ENCODE measurements at places on chromosomes 5 and 9.

GRCh38 chr9:111483439-111483857 lies 735 bp downstream of the ECPAS start:
- DNase-seq, result no peak

- no peak for DNase-seq
Observed at GRCh38 chr5:172082180-172082579, 75.7 kb upstream of the FBXW11 start.

DNA sequence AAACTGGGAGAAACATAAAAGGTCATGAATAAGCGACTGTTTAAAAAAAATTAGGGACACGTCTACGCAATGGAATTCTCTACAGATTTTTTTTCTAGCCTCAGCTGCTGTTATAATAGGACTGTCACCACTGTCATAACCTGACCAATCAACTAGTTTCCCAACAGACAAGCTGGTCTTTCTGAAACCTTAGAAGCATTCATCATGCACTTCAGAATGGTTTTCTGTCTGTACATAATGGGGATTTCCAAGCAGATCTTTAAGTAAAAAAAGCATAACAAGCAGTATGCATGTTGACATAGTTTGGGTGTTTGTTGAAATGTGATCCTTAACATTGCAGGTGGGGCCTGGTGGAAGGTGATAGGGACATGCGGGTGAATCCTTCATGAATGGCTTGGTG lies 58.3 kb upstream of the SEMA6A start:
- no peak for DNase-seq

DNA sequence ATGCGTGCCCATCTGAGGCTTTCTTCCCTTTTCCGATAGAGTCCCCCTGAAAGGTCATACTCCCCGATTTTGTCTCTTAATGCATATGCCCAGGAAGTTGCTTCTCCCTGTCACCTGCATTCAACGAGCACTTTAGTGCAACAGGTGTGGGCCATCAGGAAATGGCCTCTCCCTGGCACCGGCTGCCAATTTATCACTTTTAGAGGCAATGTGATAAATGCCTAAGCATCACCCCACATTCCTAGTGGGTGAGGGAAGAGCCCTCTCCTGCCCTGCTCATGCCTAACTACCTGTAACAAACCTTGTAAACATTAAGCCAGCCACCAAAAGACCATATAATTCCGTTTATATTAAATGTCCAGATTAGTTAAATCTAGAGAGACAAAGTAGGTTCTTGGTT lies 1.1 kb upstream of the SNAPC3 start:
- DNase-seq, result no peak

GRCh38 chr5:73945505-73945904 lies 319.5 kb downstream of the ARHGEF28 start:
- DNase-seq, result no peak

- no peak for DNase-seq
Observed at GRCh38 chr9:394347-395052, 179.8 kb downstream of the DOCK8 start.

GRCh38 chr5:73370640-73371583 lies 77.7 kb downstream of the FOXD1 start:
- no peak for DNase-seq

- DNase-seq, result no peak
Observed at GRCh38 chr5:74040811-74041491, 415.0 kb downstream of the ARHGEF28 start.

DNA sequence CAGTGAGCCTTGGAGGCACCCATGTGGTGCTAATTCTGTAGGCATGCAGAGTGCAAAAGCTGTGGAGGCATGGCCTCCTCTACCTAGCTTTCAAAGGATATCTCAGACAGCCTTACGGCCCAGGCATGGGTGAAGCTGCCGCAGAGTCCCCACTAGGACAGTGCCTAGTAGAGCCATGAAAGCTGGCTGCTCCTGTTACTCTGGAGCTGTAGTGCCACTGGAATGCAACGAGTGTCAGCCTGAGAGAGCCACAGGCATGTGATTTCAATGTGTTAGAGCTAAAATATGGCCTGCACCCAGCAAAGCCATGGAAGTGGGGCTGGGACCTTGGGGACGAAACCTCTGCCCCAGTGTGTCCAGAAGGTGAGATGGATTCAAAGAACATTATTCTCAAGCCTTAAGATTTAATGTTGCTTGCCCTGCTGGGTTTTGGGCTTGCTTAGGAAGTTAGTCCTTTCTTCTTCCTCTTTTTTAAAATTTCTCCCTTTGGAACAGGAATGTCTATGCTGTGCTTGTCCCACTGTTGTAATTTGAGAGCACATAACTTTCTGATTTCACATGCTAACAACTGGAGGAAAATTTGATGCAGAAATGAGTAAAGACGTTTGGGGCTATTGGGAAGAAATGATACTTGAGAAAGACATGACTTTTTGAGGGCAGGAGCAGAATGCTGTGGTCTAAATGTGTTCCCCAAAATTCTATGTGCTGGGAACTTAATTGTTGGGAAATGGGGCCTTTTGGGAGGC lies 298.4 kb downstream of the PSAT1 start:
- no peak for DNase-seq

GRCh38 chr9:18382243-18382642 lies 91.7 kb upstream of the ADAMTSL1 start:
- no peak for DNase-seq

DNA sequence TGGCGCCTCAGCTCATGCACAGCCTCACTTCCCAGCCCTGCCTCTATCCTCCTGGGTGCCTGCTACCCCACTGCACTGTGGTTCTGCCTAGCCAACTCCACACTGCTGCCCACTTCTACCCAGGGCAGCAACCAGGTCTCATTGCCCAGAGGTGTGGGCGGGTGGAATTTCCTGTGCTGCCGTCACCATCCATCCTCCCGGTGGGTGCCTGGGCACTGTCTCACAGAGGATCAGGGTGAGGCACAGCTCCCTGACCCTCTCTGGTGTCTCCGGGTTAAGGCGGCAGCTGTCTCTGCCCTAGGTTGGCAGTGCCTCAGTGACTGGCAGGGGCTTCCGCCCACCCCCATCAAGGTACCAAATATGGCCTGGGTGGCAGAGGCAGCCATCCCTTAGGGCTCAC lies 4.3 kb upstream of the MTMR12 start:
- DNase-seq, result no peak

- DNase-seq, result no peak
Observed at GRCh38 chr5:150134198-150134588, 21.5 kb downstream of the PDGFRB start.

DNA sequence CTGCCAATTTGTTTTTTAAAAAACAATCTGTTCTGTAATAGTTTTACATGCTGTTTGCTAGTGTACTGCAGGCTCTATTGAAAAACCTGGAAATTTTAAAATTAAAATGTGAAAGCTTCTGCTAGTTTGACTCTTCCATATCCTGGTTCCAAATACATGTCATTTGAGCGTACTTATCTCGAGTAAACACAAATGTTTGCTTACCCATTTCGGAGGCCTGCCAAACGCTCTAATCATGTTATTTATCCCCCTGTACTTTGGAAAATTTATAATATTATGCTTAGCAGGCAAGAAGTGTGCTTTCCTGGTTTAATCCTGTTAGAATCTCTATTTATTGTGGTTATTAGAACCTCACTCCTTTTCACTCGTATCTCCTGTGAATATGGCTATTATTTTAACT lies 476.8 kb upstream of the CYLC2 start:
- no peak for DNase-seq

GRCh38 chr9:73133022-73133651 lies 18.5 kb upstream of the ANXA1 start:
- DNase-seq, result no peak

GRCh38 chr5:141496038-141496437 lies 7.2 kb downstream of the PCDHGC5 start:
- no peak for DNase-seq

GRCh38 chr5:4373051-4373820 lies 766.9 kb upstream of the ADAMTS16 start:
- no peak for DNase-seq

GRCh38 chr5:50691399-50692016 lies 25.1 kb downstream of the PARP8 start:
- DNase-seq, result no peak

DNA sequence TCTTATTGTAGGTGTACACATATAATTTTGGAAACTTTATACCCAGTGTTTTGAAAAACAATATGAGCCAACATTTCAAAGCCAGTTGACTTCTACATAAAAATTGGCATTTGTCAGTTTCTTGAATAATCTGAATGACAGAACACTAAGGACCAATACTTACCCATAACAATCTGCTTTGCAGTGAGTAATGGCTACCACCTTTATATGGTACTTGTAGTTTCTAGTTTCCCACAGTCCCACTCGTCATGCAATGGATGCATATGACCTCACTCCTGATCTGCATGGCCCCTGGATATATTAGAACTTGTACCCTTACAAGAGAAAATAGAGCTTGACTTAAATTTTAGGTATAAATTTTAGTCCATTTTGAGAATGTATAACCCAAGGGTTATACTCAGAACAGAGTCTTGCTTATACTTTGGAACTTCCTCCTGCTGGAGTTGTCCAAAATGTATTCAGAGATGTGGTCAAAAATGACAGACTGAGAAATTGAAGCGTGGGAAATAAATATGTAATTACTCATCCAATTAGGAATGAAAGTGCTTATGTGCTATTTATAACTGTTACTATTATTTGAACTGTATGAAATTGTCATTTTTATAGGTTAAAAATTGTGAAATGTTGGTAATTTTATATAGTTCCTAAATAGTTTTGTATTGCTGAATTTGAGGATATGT lies 19.5 kb downstream of the XRCC4 start:
- no peak for DNase-seq

DNA sequence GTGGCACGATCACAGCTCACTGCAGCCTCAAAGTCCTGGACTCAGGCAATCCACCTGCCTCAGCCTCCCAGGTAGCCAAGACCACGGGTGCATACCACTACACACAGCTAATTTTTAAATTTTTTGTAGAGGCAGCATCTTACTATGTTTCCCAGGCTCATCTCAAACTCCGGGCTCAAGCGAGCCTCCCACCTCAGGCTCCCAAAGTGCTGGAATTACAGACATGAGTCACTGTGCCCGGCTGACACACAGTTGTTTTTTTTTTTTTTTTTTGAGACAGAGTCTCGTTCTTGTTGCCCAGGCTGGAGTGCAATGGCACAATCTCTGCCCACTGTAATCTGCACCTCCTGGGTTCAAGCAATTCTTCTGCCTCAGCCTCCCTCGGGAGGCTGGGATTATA lies 70.1 kb upstream of the CNOT6 start:
- no peak for DNase-seq

DNA sequence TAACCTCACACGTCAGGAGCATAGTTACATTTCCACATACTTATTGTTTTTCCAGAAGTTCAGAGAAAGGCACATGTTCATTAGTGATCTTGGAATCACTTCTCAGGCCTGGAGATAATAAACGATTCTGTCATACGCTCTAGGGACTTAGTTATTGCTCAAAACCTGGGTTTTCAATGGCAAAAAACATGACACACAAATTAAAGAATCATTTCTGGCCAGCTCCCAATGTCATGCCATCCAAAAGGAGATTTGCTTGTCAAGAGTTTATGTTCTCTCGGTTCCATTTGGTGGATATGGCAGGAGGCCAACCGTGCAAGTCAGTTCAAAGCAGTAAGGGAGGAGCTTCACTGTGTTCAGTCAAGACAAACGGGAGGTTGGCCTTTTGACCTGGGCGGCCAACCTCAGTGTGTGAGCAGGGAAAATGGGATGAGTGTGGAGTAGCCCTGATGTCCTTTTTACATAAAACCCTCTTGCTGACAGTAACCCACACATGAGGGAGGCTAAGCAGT lies 123.4 kb downstream of the NXNL2 start:
- DNase-seq, result no peak

DNA sequence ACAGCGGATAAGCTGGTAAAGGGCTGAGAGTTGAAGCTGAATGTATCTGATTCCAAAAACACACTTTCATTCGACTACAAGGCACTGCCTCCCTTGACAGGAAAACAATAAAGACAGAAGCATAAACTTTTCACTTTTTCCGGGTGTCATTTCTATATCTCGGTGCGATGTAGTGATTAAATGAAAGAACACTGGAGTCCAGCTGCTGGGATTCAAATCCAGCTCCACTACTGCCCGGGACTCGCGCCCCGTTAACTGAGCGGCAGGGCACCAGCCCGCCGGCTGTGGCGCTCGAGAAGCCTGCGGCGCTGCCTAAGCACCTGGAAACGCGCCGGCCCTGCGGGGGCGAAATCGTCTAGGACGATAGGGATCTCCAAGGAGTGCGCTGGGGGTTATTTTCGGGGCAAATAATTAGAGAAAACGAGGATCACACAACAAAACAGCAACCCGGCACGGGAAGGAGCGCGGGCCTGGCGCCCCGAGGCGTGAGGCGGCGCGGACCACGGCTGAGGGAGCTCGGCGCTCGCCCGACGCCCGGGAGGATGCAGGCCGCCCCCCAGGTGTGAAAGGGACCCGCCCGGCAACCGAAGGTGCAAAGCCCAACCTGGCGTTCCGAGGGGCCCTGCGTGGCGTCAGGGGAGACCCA lies 837 bp downstream of the UIMC1 start:
- peak; percentile 94 for DNase-seq

- no peak for DNase-seq
Observed at GRCh38 chr9:94922098-94922607, 195.7 kb downstream of the AOPEP start.

- peak; percentile 79 for DNase-seq
Observed at GRCh38 chr9:15299374-15299939, 7.6 kb downstream of the TTC39B start.

GRCh38 chr9:87214991-87215390 lies 267.7 kb upstream of the GAS1 start:
- DNase-seq, result no peak

DNA sequence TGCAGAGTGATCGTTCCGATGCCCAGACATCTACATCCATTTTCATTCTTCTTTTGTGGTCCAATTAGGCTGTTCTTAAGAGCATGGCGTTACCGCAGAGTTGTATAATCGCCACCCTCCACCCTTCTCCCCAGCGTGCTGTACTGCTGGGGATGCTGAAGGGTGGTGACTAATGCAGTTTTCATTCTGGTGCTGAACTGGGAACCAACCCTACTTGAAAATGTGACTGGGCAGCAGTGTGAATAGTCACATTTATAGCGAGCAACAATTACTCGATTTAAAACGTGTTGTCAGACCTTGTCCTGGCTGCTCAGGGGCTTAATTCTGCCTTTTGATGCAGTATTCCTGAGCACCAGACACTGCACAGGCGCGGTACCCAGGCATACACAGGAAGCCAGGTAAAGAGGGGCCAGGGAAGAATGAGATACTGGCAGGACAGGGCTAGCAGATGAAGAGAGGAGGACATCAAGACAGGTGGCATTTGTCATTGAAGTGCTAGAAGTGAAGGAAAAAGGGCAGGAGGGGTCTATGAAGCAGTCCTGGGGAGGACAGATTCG lies 719 bp upstream of the ISCA1 start:
- peak; percentile 72 for DNase-seq

DNA sequence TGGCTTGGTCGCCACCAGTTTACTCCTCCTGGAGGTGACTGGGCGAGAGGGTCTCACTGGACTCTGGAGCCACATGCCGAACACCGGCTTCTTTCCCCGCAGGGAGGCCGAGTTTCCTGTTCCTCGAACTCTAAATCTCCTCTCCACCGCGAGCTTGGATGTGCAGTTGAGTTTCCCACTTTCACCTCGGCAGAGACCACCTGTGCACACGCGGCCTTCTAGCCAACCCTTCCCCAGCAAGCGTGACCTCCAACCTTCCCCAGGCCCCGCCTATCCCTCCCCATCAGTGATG lies 380.1 kb downstream of the IRX2 start:
- no peak for DNase-seq

GRCh38 chr5:132770476-132771159 lies 6.4 kb downstream of the SEPTIN8 start:
- DNase-seq, result peak; percentile 49

All from spleen (tissue), 13 donors.